CD4-positive, alpha-beta T cell treated with Interferon alpha-2 for 1 hour (primary cell): ENCODE measurements at places on chromosomes 3 and 15.

DNA sequence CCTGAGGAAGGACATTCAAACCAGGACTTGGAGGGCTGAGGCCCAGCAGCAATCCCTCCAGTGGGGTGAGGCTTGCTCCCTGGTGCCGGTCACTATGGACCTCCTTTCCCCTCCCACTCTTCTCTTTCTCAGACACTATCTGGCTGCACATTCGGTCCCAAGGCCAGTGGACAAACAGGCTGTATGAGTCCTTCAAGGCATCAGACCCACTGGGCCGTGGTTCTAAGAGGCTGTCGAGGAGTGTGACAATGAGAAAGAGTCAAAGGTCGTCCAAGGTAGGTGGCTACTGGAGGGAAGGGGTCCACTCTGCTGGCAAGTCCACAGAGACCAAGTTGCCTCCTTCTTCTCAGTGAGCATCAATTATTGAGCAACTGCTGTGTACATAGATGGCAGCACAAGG lies 28.0 kb downstream of the NOX5 start:
- DNase-seq = no peak

DNA sequence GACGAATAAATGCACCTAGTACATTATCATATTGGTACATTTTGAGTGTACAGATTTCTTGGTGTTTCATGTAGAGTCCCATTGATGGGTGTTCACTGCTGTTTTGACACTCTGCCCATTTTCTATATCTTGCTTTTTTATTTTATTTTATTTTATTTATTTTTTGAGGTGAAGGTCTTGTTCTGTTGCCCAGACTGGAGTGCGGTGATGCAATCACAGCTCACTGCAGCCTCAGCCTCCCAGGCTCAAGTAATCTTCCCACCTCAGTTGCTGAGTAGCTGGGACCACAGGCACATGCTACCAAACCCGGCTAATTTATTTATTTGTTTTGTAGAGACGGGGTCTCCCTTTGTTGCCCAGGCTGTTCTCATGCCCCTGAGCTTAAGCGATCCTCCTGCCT lies 44.2 kb downstream of the DNAJC13 start:
- DNase-seq = no peak

- DNase-seq = no peak
Observed at GRCh38 chr3:58617338-58617761, 40.2 kb upstream of the FAM107A start.

- DNase-seq = no peak
Observed at GRCh38 chr3:196408565-196409300, 23.5 kb downstream of the UBXN7 start.

- no peak for DNase-seq
Observed at GRCh38 chr3:62587579-62588031, 214.3 kb upstream of the FEZF2 start.

DNA sequence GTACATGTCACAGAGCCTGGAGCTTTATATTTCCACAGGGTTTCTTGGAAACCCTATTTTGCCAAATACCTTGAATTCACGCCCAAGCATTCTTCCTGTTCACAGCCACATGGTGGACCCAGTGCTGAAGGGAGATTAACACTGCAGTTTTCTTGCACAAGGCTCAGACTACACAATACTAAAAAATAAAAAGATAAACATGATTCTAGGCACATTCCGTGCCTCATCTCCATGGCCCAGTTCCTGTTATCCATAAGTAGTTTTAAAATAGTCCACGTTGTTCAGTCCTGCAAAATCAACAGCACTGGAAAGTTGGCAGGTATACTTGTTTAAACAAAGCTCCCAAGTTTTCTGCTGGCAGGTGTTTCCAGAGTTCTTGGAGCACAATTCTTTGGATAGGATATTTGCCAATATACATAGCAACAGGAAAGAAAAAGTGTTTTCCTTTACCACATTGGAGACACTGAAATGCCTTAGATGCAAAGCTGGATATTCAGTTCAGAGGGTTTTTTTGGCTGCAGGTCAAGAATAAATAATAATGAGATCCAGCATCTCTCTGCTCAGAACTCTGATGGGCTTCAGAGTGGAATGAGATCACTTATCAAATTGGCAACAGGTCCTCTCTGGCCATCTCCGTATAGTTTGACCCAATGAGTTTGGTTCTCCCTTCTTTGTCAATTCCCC lies 88.1 kb upstream of the TGFBR2 start:
- DNase-seq = no peak

- DNase-seq = no peak
Observed at GRCh38 chr3:126931806-126932187, 51.1 kb upstream of the PLXNA1 start.
